ENCODE measurements at places on chromosomes 6 and 20.
A peak's percentile ranks its signal among the peaks of the same experiment; 100 is the strongest.

GRCh38 chr6:16503970-16504415 is 257.3 kb downstream of the ATXN1 start:
- H3K4me3 ChIP-seq: peak overlapping the region; percentile 41
- H3K36me3 ChIP-seq: peaks cover 6% of the 10 kb centered on the region
- ATAC-seq: peak; percentile 70
- H3K4me1 ChIP-seq: peaks cover 21% of the 10 kb centered on the region

DNA sequence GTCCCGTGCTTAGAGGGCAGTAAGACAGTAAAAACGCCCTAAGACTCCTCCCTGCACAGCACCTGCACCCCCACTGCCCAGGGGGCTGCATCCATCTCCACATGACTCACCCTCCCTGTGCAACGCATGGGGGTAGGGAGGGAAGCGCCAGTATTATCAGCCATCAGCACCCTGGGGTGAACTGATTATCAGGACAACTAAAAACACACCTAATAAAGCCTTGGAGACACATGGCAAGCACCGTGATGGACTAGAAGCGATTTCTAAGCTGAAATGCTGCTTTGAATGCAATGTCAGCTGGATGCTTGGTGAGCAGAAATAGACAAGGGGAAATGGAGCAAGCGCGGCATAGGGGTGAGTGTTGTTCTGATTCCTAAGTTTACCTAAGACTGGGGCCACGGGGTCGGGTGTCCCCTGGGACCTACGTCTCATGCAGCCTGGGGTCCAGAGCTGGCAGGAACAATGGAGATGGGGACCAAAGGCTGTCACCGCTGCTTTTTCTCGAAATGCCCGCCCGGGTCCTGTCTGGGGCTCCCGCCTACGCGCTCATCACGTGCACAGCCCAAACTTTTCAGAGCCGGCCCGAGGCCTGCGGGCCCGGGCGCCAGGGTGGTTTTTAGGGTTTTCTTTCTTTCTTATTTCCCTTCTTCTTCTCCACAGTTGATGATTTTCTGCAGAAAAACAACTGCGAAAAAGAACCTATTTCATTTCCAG is 702 bp upstream of the TNFAIP3 start:
- H3K27me3 ChIP-seq: no peaks in the 10 kb centered on the region
- H3K4me1 ChIP-seq: peaks cover 33% of the 10 kb centered on the region

DNA sequence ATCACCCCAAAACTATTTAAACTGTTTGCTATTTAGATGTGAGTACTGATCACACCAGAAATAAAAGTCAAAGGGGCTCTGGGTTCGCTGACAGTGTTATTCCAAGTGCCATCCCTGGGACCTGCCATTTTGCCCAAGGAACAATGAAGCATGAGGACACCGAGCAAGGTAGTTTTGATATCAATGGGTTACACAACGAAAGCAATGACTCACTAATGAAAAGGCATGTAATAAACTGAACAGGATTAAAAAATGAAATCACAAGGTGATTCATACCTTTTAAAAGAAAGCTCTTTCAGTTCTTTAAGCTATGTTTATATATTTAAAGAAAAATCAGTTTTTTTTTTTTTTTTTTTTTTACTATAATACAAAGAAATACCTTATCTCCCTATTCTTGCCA is 102.0 kb downstream of the HS3ST5 start:
- H3K4me3 ChIP-seq: no peak overlapping the region
- H3K27me3 ChIP-seq: peaks cover 3% of the 10 kb centered on the region
- no peak overlapping the region for H3K27ac ChIP-seq
- H3K36me3 ChIP-seq: no peaks in the 10 kb centered on the region
- H3K4me1 ChIP-seq: no peaks in the 10 kb centered on the region

DNA sequence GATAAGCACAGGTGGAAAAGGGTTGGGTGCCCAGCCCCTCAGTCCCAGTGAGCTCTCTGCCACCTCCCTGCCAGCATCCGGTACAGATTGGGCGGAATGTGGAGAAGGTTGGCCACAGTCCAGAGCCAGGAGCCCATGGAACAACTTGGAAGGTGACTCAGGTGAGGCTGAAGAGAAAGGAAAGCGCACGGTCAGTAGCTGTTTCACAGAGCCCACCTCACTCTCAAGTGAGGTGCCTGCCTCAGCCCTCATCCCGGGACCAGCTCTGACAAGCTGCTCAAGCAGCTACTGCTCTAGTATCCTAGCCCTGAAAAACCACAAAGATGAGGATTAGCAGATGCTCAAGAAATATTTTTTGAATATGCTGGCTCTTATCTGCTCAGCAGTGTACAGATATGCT is 1.1 kb upstream of the MMP24OS start:
- no peak for ATAC-seq
- no peaks in the 10 kb centered on the region for H3K27me3 ChIP-seq
- H3K4me3 ChIP-seq: no peak overlapping the region
- H3K27ac ChIP-seq: peak overlapping the region; percentile 100

DNA sequence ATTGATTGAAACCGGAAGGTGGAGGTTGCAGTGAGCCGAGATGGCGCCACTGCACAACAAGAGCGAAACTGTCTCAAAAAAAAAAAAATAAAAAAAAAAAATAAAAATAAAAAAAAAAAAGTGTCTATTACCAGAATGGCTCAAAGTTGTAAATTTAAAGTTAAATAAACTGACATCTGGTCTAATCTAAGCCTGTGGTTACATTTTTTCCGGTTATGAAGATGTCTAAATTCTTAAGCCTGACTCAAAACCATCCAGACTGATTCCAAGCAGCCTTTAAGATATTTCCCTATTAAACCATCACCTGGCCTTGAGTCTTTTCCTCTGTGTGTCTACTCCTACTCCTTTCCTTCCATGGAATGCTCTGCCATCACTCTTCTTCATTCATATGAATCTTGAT is 371.7 kb upstream of the RUNX2 start:
- peaks cover 10% of the 10 kb centered on the region for H3K4me1 ChIP-seq
- peaks cover 11% of the 10 kb centered on the region for H3K36me3 ChIP-seq
- H3K4me3 ChIP-seq: no peak overlapping the region
- no peak for ATAC-seq
- no peaks in the 10 kb centered on the region for H3K27me3 ChIP-seq

GRCh38 chr6:143692696-143693095 is 14.9 kb downstream of the PHACTR2 start:
- no peaks in the 10 kb centered on the region for H3K27me3 ChIP-seq
- no peak overlapping the region for H3K27ac ChIP-seq
- H3K4me1 ChIP-seq: peaks cover 34% of the 10 kb centered on the region
- no peaks in the 10 kb centered on the region for H3K36me3 ChIP-seq

- no peaks in the 10 kb centered on the region for H3K4me1 ChIP-seq
- ATAC-seq: no peak
- H3K4me3 ChIP-seq: no peak overlapping the region
- H3K36me3 ChIP-seq: no peaks in the 10 kb centered on the region
Measured at GRCh38 chr6:87375315-87375714, 30.7 kb downstream of the C6orf163 start.

- H3K27ac ChIP-seq: no peak overlapping the region
- H3K36me3 ChIP-seq: no peaks in the 10 kb centered on the region
- no peak overlapping the region for H3K4me3 ChIP-seq
- no peak for ATAC-seq
- H3K4me1 ChIP-seq: no peaks in the 10 kb centered on the region
Measured at GRCh38 chr6:9657994-9658393, 756.9 kb downstream of the TFAP2A start.

DNA sequence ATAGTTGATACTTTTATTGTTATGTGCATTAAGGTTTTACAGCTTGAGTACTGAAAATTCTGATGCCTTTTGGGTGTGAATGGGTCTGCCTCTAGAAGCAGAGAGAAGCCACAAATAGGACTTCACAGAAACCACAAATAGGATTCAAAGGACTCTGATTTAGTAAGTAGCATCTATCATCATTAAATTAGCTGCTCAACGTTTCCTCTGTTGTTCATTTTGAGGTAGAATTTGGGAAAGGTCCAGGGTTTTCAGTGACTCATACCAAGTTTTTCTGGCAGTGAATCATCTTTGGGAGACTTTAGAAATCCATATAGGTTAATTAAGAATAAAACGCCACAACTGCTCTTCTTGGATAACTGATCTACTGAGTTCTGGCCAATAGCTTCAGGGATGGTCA is 105.1 kb downstream of the PHF3 start:
- ATAC-seq: no peak
- peak overlapping the region; percentile 11 for H3K27ac ChIP-seq
- H3K27me3 ChIP-seq: no peaks in the 10 kb centered on the region

GRCh38 chr20:46361811-46362210 is 44.6 kb downstream of the ELMO2 start:
- H3K4me1 ChIP-seq: peaks cover 49% of the 10 kb centered on the region
- peak overlapping the region; percentile 55 for H3K27ac ChIP-seq
- peaks cover 69% of the 10 kb centered on the region for H3K36me3 ChIP-seq
- no peaks in the 10 kb centered on the region for H3K27me3 ChIP-seq
- ATAC-seq: no peak

- H3K27ac ChIP-seq: no peak overlapping the region
- H3K36me3 ChIP-seq: no peaks in the 10 kb centered on the region
- no peak for ATAC-seq
- no peak overlapping the region for H3K4me3 ChIP-seq
Measured at GRCh38 chr6:169826697-169827096, 75.3 kb downstream of the ERMARD start.

GRCh38 chr6:36906539-36907325 is 21.0 kb downstream of the C6orf89 start:
- peaks cover 9% of the 10 kb centered on the region for H3K4me1 ChIP-seq
- no peak for ATAC-seq
- H3K27me3 ChIP-seq: no peaks in the 10 kb centered on the region
- no peak overlapping the region for H3K4me3 ChIP-seq

DNA sequence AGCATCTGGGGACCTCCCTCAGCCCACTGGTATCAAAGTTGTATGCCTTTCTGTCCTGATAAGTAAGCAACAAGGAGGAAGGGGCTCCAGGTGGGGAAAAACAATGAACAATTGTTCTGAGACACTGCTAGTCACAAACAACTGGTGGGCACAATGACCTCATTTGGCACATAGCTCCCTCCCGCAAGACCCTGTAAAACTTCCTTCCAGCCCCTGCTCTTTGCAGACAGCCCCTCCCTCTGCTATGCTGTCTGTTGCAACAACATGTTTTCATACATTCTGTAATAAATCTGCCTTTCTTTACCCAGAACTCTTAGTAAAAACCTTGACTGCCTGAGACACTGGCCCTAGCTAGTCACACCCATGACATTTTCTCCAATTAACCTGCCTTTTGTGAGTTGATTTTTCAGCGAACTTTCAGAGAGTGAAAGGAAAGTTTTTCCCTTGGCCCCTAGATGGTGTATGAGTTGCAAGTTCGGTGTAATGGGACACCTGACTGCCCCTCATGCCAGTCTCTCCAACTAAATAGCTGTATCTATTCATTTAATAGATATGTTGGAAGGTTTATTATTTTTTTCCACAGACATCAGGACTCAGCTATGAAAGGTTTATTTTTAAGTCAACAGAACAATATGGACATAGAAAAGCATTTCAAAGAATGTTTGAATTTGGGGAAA is 142.3 kb upstream of the SLC22A16 start:
- H3K36me3 ChIP-seq: peaks cover 82% of the 10 kb centered on the region
- no peaks in the 10 kb centered on the region for H3K27me3 ChIP-seq
- H3K4me1 ChIP-seq: peaks cover 8% of the 10 kb centered on the region
- H3K27ac ChIP-seq: peak overlapping the region; percentile 41
- H3K4me3 ChIP-seq: no peak overlapping the region

GRCh38 chr6:160365117-160365516 is 16.9 kb downstream of the SLC22A3 start:
- H3K27me3 ChIP-seq: peaks cover 3% of the 10 kb centered on the region
- no peak for ATAC-seq
- H3K36me3 ChIP-seq: no peaks in the 10 kb centered on the region
- H3K27ac ChIP-seq: no peak overlapping the region

- H3K27ac ChIP-seq: no peak overlapping the region
- no peak for ATAC-seq
- H3K36me3 ChIP-seq: no peaks in the 10 kb centered on the region
- no peaks in the 10 kb centered on the region for H3K27me3 ChIP-seq
- no peaks in the 10 kb centered on the region for H3K4me1 ChIP-seq
Measured at GRCh38 chr20:17100506-17100905, 126.3 kb upstream of the PCSK2 start.

DNA sequence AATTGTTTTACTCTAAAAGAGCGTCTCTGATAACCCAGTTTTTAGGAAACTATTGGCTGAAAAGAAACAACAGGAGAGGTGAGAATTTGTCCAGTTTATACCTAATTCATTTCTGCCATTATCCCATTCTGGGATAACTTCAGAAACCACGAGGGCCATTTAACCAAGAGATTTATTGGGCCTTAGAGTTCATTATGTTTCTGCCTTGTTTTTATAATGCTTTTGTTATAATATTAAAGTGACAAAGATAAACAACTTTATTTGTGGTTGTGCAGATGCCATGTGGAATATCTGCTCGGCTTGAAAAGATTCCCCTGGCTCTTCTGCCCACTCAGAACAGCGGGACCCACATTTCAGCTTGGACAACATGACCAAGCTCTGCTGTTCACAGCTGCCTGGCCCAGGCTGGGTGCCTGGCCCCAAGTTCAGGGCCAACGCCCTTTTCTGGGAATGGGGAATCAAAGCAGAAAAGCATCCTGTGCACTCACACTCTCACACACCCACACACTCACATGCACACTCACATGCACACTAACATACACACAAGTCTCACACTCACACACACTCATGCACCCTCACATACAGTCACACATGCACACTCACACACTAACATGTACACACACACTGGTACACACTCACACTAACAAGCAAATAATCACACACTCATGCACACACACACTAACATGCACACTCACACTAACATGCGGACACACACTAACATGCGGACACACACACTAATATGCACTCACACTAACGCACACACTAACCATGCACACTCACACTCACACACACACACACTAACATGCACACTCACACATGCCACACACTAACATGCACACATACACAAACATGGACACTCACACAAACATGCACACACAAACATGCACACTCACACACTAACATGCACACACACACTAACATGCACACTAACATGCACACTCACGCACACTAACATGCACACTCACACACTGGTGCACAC is 86.7 kb upstream of the NEDD9 start:
- H3K4me3 ChIP-seq: peak overlapping the region; percentile 56
- no peak for ATAC-seq
- H3K27me3 ChIP-seq: no peaks in the 10 kb centered on the region
- H3K4me1 ChIP-seq: peaks cover 39% of the 10 kb centered on the region
- H3K27ac ChIP-seq: peak overlapping the region; percentile 75
- H3K36me3 ChIP-seq: peaks cover 47% of the 10 kb centered on the region

- no peak overlapping the region for H3K4me3 ChIP-seq
- H3K4me1 ChIP-seq: no peaks in the 10 kb centered on the region
- H3K27ac ChIP-seq: no peak overlapping the region
- ATAC-seq: no peak
- peaks cover 32% of the 10 kb centered on the region for H3K27me3 ChIP-seq
Measured at GRCh38 chr20:46739431-46740213, 30.2 kb downstream of the SLC2A10 start.

DNA sequence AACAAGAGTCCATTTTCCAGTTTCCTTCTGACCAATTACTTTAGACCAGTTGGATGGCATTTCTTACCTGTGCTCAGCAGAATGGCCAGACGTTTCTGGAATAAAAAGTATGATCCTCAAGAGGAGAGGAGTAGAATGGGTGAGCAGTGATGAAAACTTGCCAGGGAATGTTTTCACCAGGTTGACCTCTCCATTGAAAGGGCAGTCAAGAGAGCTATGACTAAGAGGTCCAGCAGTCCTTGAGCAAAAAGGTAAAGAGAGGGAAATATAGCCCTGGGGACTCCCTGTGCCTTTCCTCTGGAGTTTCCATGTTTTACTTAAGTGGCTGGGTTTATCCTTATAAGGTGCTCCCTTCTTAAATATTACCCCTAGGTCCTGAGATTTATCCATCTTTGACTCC is 210.9 kb downstream of the TBX18 start:
- H3K4me3 ChIP-seq: no peak overlapping the region
- H3K4me1 ChIP-seq: no peaks in the 10 kb centered on the region
- no peaks in the 10 kb centered on the region for H3K36me3 ChIP-seq
- no peak for ATAC-seq
- no peaks in the 10 kb centered on the region for H3K27me3 ChIP-seq
- H3K27ac ChIP-seq: no peak overlapping the region

Data from activated T-helper 17 cell treated with anti-CD3 and anti-CD28 coated beads, Interleukin-2, amount 50 U/mL, for 72 hours (primary cell).